Vagina (tissue), 2 donors: ENCODE measurements at places on chromosomes 7 and 10. TPM values are rescaled to one million over a fixed set of nuclear protein-coding genes. Genes with fewer than 3 reads are reported as not detected.

DNA sequence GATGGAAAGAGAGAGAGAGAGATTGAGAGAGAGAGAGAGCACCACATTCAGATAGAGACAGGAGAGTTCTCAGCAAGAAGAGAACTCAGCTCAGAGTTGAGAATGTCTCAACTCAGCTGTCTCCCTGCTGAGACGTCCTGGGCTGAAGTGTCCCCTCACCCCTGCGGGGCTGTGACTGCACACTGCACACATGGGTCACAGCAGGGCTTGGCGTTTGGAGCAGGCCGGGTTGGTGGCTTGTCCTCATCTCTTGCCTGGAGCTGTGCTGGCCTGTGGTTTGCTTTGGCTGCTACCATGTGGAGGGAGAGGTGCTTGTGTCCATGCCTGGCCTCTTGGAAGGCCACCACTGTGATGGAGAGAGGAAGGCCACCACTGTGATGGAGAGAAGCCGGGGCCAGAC, 167.9 kb downstream of the RNF216 start:
- H3K36me3 ChIP-seq: no peaks in the 10 kb centered on the region
- H3K4me3 ChIP-seq: no peak overlapping the region
- no peak for DNase-seq
- H3K4me1 ChIP-seq: peaks cover 4% of the 10 kb centered on the region
- H3K27ac ChIP-seq: no peak overlapping the region

GRCh38 chr7:82477733-82478515, 34.3 kb upstream of the CACNA2D1 start:
- no peaks in the 10 kb centered on the region for H3K4me1 ChIP-seq
- H3K27me3 ChIP-seq: no peaks in the 10 kb centered on the region
- no peak overlapping the region for H3K27ac ChIP-seq
- DNase-seq: no peak

The GSTO2 gene
- total RNA-seq: 13.8 TPM

The ALOX5 gene
- total RNA-seq: 22.8 TPM

DNA sequence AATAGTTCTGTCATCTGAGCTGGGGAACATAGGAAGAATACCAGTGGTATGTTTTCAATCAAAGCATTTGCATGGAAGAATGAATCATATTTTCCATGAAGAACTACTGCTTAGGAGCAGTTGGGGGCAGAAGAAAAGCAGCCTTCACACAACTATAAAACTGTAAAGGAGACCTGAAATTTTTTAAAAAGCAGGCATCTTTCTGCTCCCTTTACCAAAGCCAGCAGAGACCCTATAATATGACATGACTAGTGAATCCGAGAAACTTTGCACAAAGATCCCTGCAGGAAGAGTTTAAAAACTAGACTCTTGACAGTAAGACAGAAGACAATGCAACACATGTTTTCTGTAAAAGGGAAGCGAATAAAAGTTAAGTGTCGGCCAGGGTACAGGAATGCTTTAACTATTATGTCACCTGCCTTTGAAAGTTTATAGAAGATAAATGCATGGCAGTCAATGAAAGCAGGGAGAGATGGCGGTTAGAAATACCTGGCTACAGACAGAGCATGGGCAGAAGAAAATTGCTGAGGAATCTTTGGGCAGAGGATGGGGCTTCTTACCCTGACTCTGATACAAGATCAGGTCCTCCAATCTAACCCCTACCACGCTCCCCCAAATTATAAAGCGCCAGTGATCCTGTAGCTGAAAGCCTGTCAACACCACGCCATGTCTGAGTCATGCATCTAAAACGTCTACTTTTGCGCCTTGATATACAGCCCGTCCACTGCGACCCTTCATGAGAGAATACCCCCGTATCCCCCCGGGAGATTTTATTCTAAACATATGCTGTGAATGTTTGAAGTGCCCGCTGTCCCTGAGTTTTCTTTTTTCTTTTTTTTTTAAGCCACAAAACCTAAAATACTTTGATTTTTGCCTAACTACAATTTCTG, 93.1 kb downstream of the GLI3 start:
- H3K27ac ChIP-seq: no peak overlapping the region
- no peaks in the 10 kb centered on the region for H3K36me3 ChIP-seq
- no peak for DNase-seq
- no peaks in the 10 kb centered on the region for H3K27me3 ChIP-seq

DNA sequence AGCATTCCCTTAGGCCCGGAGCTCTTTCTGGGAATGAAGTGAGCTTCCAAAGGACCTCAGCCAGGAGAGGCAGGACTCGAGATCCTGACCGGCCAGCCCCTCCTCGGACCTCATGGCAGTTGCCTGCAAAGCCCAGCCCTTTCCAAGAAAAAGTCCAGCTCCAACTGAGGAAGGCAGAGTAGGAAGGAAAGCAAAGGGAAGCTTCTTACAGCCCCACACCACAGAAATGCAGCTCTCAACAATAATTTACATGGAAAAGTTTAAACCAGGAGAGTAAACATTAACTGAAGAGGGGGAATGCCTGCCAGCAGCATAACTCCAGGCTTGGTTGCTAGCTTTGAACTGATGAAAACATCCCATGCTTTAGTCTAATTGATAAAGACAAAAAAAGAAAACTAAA, 153.9 kb upstream of the PFKP start:
- no peak overlapping the region for H3K27ac ChIP-seq
- no peaks in the 10 kb centered on the region for H3K27me3 ChIP-seq
- H3K4me1 ChIP-seq: no peaks in the 10 kb centered on the region
- H3K36me3 ChIP-seq: no peaks in the 10 kb centered on the region
- no peak overlapping the region for H3K4me3 ChIP-seq
- DNase-seq: no peak

The GPR22 gene
- total RNA-seq: 0.98 TPM

- peak overlapping the region; percentile 75 for H3K27ac ChIP-seq
- no peak overlapping the region for H3K4me3 ChIP-seq
- no peak for DNase-seq
- H3K36me3 ChIP-seq: peaks cover 39% of the 10 kb centered on the region
- H3K27me3 ChIP-seq: no peaks in the 10 kb centered on the region
Observed at GRCh38 chr10:72337039-72337629, 17.6 kb downstream of the DNAJB12 start.

DNA sequence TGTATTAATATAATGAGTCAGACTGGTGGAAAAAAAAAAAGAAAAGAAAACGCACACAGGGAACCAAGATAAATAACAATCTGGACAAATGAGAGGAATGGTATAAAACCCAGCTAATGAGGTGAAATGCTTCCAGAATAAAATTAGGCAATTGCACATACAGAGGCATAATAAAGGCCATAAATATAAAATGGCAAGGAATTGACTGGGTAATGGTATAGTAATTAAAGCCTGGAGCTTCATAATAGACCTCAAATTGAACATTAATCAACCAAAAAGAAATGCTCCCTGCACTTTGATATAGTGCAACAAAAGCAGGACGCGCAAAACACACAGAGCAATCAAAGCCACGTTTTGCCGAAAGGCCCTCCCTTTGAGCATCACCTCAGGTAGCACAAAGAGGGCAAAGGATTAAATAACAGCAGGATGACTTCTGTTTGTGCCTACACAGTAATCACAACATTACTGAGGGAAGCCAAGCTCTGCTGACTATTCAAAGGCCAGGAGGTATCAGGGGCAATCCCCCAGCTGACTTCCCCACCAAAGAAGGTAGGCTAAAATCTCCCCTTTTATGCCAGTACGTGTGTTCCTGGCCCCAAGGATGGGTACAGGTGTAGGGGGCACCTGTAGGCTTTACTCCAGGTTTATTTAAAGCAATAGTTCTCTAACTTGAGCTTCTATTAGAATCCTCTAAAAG, 343.7 kb downstream of the ELMO1 start:
- no peak for DNase-seq
- H3K4me3 ChIP-seq: no peak overlapping the region

DNA sequence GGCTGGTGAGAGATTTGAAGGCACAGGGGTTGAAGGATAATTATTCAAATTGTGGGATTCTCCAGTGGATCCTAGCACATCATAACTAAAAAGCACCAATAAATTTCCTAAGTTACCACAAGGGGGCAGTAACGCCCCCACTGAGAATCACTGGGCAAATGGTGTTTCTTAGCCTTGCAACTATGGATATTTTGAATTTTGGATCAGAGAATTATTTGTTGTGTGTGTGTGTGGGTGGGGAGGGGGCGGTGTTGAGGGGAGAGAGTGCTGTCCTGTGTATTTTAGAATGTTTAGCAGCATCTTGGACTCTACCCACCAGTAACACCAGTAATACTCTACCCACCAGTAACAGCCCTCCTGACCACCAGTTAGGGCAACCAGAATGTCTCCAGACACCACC, 63.3 kb upstream of the PRKG1 start:
- DNase-seq: no peak
- no peaks in the 10 kb centered on the region for H3K36me3 ChIP-seq

DNA sequence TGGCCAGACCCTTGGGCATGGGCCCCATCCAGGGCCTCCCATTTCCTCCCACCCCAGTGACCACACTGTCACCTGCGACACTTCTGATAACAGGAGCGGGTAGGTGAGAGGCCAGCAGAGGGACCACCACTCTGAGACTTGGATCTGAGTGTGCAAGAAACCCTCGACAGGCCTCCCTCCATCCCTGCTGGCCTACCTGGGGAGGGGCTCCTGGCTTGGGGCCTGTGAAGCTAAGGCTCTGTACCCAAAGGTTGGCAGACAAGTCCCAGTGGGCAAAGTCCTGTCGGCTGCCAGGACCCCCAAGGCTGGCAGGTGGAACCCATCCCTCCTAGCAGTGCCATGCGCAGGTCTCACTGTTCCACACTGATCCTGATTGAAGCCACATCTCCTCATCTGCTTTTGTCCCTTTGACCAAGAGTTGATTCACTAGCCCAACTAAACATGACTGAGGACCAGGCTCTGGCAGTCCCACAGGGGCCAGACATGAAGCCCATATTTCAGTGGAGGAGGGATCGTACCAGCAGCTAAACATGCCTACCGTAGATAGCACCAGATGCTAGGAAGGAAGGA, 1.2 kb upstream of the PGAM2 start:
- H3K4me3 ChIP-seq: no peak overlapping the region
- peaks cover 28% of the 10 kb centered on the region for H3K4me1 ChIP-seq
- no peak for DNase-seq
- no peaks in the 10 kb centered on the region for H3K36me3 ChIP-seq
- no peak overlapping the region for H3K27ac ChIP-seq

- H3K4me1 ChIP-seq: peaks cover 10% of the 10 kb centered on the region
- no peak overlapping the region for H3K4me3 ChIP-seq
- no peak for DNase-seq
- H3K27ac ChIP-seq: no peak overlapping the region
Observed at GRCh38 chr10:78356291-78356900, 322.7 kb downstream of the RPS24 start.

The LEP gene
- total RNA-seq: 7.4 TPM

- H3K4me1 ChIP-seq: no peaks in the 10 kb centered on the region
- H3K4me3 ChIP-seq: no peak overlapping the region
- no peak for DNase-seq
- no peaks in the 10 kb centered on the region for H3K27me3 ChIP-seq
- no peaks in the 10 kb centered on the region for H3K36me3 ChIP-seq
- no peak overlapping the region for H3K27ac ChIP-seq
Observed at GRCh38 chr7:4931943-4932342, 27.0 kb downstream of the MMD2 start.

DNA sequence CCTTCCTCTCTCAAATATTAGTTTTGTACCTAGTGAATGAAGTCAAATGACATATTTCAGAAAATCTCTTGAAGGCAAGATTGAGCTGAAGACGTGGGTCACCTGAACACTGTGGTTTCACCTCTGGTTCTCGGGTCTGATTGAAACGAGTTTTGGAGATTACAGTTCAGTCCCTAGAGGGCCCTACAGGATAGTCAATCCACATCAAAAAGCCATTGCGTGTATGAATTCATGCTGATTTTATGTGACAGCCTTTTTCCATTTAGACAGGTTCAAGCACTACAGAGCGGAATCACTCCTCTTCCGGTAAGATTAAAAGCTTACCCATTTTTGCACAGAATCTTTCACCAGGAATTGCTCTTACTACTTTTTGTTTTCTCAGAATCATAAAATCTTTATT, 62.2 kb downstream of the VIM start:
- no peaks in the 10 kb centered on the region for H3K4me1 ChIP-seq
- no peaks in the 10 kb centered on the region for H3K36me3 ChIP-seq
- no peak overlapping the region for H3K27ac ChIP-seq
- no peak overlapping the region for H3K4me3 ChIP-seq
- DNase-seq: no peak

DNA sequence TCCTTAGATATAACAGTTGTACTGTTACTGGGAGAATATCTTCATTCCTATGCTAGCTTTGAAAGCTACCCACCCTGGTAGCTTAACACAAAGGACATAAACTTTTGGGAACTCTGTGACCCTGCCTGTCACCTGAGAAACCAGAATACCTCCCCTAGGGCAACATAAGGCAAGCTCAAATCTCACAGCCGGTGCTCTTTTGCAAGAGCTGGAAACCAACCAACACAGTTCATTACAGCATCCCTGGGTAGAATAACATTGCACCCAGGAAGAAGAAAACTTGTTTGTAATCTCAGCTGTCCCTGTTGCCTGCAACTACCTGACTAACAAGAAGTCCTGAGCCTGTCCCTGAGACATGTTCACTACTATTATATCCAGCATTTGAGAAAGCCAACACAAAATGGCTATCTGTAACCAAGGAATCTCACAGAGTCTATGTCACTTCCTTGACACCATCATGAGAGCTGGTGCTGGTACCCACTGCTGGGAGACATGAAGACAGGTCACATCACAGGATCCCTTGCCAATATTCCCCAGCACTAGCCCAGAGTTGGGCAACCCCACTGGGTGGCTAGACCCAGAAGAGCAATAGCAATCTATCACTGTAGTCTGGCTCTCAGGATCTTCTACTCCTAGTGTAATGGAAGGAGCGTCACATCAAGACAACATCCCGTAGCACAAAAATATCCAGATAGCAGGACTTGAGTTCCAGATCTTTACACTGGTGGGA, 31.3 kb downstream of the AKR1C3 start:
- DNase-seq: no peak
- H3K27ac ChIP-seq: no peak overlapping the region
- H3K27me3 ChIP-seq: no peaks in the 10 kb centered on the region
- no peaks in the 10 kb centered on the region for H3K4me1 ChIP-seq

The VWA2 gene
- 2.9 TPM for total RNA-seq

DNA sequence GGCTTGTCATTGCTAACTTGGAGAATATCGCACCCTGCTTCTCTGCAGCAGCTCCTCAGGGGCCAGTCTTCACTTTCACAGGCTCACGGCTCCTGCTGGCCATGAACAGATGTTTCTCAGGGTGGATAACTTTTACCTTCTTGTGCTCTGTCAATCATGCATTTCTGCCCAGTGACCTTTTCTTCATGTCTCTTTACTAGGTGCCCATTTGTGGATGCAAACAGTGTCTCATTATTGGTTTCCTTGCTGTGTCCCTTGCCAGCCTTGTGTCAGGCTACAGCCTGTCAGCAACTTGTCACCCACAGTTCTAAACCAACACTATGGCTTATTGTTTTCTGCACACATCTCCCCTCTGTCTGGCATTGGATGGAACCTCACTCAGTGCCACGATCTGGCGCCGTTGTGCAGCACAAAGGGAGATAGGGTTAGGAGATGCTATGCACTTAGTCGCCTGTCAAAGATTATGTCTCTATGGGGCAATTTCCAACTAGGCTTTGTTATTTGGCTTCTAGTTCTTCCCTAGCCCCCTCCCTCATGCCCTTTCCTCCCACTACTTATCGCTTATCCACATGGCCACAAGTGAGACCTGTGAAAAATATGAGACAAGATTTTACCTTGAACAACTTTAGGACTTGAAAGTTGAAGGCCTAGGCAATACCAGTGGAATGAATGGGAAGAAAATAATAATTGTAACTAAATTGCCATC, 45.7 kb upstream of the NXPH1 start:
- no peaks in the 10 kb centered on the region for H3K4me1 ChIP-seq
- H3K27me3 ChIP-seq: no peaks in the 10 kb centered on the region
- no peak overlapping the region for H3K27ac ChIP-seq
- DNase-seq: no peak
